Mononuclear cell (primary cell): ENCODE measurements at places on chromosomes 5 and 9. TPM values are rescaled to one million over a fixed set of nuclear protein-coding genes. Genes with fewer than 3 reads are reported as not detected.

Gene PCDHB4
- total RNA-seq = not detected

Gene MYOT
- total RNA-seq = not detected

Gene PSAT1
- 0.42 TPM for total RNA-seq

Gene NR5A1
- total RNA-seq = not detected

Gene DMRT2
- total RNA-seq = not detected

Gene RMND5B
- 10.2 TPM for total RNA-seq

Gene ISL1
- not detected for total RNA-seq

Gene ZNF658
- 2.1 TPM for total RNA-seq

Gene PCDHGB2
- total RNA-seq = 0.63 TPM

Gene BHMT
- total RNA-seq = not detected

Gene STXBP1
- 2.0 TPM for total RNA-seq

Gene TEX53
- total RNA-seq = not detected

Gene CCDC183
- 1.7 TPM for total RNA-seq

Gene ACTBL2
- total RNA-seq = not detected

Gene MPDZ
- total RNA-seq = 1.3 TPM

Gene LHX2
- total RNA-seq = not detected

Gene IL9
- total RNA-seq = not detected

Gene NR6A1
- 0.42 TPM for total RNA-seq

Gene CYSRT1
- 0.21 TPM for total RNA-seq

Gene ADAMTS6
- total RNA-seq = 4.9 TPM

Gene ARL14EPL
- total RNA-seq = not detected

Gene SPINK7
- total RNA-seq = not detected

Gene ADAMTS2
- 0.21 TPM for total RNA-seq
